A549 (cell line): ENCODE measurements at places on chromosomes 6 and 20. TPM values are rescaled to one million over a fixed set of nuclear protein-coding genes. Genes with fewer than 3 reads are reported as not detected.

The LZTS3 gene
- polyA plus RNA-seq, result 2.8 to 4.2 TPM (median 3.8 TPM) in 3 replicates

The SCGN gene
- 0.09 to 0.13 TPM in 2 of 3 replicates, not detected in the other for polyA plus RNA-seq

DNA sequence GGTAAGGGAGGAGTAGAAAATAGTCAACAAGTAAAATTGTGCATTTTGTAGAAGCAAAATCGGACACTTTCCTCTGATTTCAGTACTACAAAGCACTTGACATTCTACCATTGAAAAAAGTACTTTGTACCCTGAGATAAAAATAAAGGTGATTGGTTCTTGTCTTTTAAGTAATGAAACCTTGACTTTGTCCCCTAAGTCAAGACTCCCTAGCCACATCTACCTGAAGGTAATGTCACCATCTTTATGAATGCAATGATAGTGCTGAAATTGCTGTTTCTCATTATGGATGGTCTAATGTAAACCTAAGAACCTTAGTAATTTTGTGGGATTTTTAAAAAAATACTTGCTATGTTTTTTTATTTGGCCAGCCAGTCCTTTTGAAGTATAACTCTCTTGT, 2.4 kb upstream of the MAN1A1 start:
- DNase-seq, result no peak

GRCh38 chr20:32527447-32528055, 57.6 kb downstream of the NOL4L start:
- DNase-seq, result no peak

DNA sequence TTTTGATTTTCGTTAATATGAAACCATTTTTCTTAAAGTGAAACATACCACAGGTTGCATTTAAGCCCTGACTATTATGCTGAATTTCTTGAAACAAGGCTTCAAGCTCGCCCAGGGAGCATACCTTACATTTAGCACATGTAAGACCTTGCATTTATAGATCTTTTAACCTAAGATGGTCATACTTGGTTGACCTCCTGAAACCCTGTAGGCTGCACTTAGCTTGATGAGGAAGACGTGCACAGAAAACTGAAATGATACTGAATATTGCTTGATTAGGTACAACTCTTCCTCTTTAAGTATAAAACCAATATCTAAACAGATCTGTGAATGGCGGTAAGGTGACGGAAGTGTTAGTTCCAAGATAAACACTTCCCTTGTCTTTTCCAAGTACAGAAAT, 82.2 kb downstream of the CTNNBL1 start:
- DNase-seq, result no peak

DNA sequence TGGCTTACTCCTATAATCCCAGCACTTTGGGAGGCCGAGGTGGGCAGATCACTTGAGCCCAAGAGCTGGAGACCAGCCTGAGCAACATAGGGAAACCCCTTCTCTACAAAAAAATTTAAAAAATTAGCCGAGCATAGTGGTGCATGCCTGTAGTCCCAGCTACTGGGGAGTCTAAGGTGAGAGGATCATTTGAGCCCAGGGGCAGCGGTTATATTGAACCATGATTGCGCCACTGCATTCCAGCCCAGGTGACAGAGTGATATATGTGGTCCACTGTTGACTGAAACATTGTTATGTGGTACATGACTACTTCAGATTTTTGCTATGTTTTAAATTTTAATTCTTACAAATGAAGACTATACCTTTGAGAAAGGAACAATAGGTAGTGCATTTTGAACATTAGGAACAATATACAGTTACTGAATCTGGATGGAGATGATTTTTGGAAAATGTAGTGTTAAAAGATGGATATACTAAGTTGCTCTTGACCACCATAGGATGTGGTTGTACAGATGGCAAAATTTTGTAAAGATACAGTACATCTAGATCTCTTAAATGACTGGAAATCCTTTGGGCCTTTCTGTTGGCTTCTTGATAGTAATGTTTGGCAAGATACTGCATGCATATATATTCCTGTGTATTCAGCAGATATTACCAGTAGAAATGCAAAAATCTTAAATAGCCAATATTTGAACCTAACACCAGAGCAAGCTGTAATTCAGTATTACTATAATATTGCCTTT, 35.9 kb downstream of the MAPK14 start:
- DNase-seq, result no peak
